Right lobe of liver (tissue), 6 donors: ENCODE measurements at places on chromosomes 5 and 9.

DNA sequence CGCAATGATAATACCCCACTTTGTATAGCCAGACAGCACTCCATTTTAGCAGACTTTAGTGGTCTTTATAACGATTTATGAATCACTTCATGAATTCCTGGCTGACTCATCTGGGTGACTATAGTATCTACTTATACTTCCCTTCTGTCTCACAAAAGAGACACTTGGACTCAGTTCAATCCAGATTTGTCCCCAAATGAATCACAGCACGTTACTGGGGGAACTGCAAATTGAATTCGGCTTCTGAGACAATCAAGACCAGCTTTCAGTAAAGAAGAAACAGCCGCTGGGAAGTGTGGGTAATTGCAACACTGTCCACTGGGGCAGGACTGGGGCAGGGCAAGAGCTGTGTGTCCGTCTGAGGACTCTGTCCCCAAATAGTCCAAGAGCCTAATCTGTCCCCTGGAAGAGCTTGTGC, 337.3 kb upstream of the RFX3 start:
- H3K36me3 ChIP-seq = no peaks in the 10 kb centered on the region
- no peaks in the 10 kb centered on the region for H3K4me1 ChIP-seq
- no peak overlapping the region for H3K4me3 ChIP-seq
- H3K27me3 ChIP-seq = no peaks in the 10 kb centered on the region
- H3K27ac ChIP-seq = no peak overlapping the region
- no peak for DNase-seq

GRCh38 chr9:32589083-32589723, 16.2 kb upstream of the NDUFB6 start:
- no peak for DNase-seq
- H3K36me3 ChIP-seq = no peaks in the 10 kb centered on the region

DNA sequence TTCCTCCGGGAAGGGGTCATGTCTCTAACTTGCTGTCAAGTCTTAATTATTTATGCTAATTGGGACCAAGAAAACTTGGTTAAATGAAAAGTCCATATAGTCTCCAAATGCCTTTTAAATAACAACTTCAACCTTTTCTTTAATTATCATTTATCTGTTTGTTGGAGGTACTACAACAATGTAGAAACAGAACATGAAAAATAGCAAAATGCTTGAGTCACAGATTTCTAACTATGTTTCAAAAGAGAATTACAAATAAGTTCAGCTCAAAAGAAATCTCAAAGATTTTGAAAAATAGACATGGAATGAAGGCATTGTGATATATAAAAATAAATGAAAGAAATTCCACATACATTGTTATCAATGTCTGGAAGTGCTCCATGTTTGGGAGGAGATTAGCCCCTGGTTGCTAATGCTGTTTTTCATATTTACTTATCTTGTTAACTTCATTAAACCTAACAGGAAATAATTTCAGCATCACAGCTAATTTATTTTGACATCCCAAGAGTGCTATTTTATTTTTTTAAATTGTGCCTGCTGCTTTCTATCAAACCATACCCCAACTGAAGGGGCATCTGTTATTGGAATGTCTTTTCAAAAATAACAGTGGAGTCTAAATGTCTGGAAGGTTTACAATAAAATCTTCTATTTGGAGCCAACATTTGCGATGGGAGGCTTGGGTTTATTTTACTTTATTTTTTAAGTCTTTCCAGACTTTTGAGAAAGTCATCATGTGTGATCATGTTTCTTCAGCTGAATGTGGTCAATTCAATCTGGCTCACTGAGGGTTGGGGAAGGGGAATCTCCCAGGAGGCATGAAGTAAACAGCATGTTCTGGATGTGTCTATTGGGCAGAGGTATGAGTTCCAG, 53.1 kb upstream of the ANKRD55 start:
- H3K27me3 ChIP-seq = no peaks in the 10 kb centered on the region
- DNase-seq = no peak
- no peaks in the 10 kb centered on the region for H3K4me1 ChIP-seq
- no peak overlapping the region for H3K4me3 ChIP-seq
- H3K27ac ChIP-seq = no peak overlapping the region

DNA sequence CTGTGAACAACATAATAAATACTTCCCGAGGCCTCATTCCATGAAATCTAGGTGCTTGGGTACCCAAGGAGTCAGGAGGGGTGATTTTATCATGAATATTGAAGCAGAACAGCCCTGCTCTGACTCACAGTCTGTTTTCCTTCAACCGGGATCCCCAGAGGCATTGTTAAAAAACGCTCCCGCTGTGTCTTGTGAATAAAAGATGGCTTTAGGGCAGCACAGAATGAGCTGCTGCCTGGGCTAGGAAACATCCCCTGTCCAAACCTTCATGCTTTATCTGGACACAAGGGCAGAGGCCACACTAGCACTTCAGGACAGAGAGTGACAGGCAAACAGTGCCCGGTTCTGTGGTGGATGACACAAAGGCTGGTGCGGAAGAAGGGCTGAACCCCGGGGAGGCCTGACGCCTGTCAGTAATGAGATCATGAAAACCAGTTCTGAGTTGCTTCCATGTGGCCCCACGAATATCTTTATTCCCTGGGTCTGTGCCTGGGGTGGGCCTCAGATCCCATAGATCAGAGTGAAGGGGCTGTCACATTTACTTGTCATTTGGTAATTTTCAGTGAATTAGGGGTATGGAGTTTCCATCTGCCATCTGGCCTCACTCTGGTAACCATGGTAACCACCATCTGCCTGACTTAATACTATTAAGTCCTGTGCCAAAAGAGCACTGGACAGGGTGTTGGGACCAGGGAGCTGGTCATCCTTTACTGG, 2.6 kb downstream of the IGFBPL1 start:
- no peak overlapping the region for H3K4me3 ChIP-seq
- DNase-seq = no peak
- H3K27me3 ChIP-seq = no peaks in the 10 kb centered on the region
- H3K4me1 ChIP-seq = no peaks in the 10 kb centered on the region
- no peaks in the 10 kb centered on the region for H3K36me3 ChIP-seq

DNA sequence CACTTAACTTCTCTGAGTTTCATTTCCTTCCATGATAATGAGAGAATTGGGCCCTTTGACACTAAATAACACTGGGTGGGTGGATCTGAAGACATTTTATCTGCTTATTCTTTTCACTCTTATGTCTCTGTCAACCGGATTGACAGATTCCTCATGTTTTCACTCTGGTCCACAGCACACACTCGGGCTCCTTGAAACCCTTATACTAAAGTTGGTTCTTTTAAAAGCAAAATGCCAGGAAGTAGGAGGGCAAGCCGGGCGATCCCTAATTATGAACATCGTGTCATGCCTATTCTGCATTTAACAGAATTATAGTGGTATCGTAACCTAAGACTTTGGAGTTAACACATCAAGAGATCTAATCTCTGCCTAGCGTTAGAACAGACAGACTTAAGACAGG, 28.2 kb upstream of the CREBRF start:
- no peak for DNase-seq
- no peak overlapping the region for H3K4me3 ChIP-seq
- no peak overlapping the region for H3K27ac ChIP-seq
- no peaks in the 10 kb centered on the region for H3K27me3 ChIP-seq
- H3K4me1 ChIP-seq = peaks cover 28% of the 10 kb centered on the region

- H3K27ac ChIP-seq = no peak overlapping the region
- DNase-seq = no peak
- no peak overlapping the region for H3K4me3 ChIP-seq
- no peaks in the 10 kb centered on the region for H3K36me3 ChIP-seq
- no peaks in the 10 kb centered on the region for H3K27me3 ChIP-seq
Measured at GRCh38 chr5:82820961-82821845, 256.0 kb downstream of the TMEM167A start.

GRCh38 chr5:139021346-139021745, 146.2 kb upstream of the LRRTM2 start:
- H3K27ac ChIP-seq = no peak overlapping the region
- H3K36me3 ChIP-seq = no peaks in the 10 kb centered on the region
- H3K4me3 ChIP-seq = no peak overlapping the region
- H3K4me1 ChIP-seq = no peaks in the 10 kb centered on the region

GRCh38 chr9:16864649-16865434, 5.6 kb downstream of the BNC2 start:
- H3K4me1 ChIP-seq = peaks cover under 1% of the 10 kb centered on the region
- no peaks in the 10 kb centered on the region for H3K36me3 ChIP-seq
- no peak for DNase-seq

DNA sequence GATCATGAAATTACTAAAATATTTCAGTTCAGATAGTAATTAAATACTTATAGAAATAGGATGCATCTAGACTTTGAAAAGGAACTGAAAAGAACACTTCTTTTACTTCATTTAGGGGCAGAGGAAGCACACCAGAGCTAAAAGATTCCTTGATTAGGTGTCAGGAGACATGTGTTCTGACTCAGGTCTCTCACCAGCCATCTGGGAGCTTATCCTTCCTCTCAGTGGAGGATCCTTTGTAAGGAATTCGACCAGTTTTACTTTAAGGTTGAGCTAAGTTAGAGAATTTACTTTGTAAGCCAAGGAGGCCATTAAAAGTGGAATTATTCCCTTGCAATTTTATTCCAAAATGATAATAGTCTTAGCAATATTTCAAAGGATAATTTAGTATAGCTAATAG, 16.7 kb downstream of the VCAN start:
- no peak overlapping the region for H3K4me3 ChIP-seq
- DNase-seq = no peak
- no peaks in the 10 kb centered on the region for H3K4me1 ChIP-seq
- no peak overlapping the region for H3K27ac ChIP-seq
- H3K27me3 ChIP-seq = no peaks in the 10 kb centered on the region
- H3K36me3 ChIP-seq = no peaks in the 10 kb centered on the region

- no peaks in the 10 kb centered on the region for H3K4me1 ChIP-seq
- H3K27ac ChIP-seq = no peak overlapping the region
- no peaks in the 10 kb centered on the region for H3K27me3 ChIP-seq
- no peaks in the 10 kb centered on the region for H3K36me3 ChIP-seq
- DNase-seq = no peak
Measured at GRCh38 chr5:87120518-87121303, 147.0 kb upstream of the RASA1 start.

DNA sequence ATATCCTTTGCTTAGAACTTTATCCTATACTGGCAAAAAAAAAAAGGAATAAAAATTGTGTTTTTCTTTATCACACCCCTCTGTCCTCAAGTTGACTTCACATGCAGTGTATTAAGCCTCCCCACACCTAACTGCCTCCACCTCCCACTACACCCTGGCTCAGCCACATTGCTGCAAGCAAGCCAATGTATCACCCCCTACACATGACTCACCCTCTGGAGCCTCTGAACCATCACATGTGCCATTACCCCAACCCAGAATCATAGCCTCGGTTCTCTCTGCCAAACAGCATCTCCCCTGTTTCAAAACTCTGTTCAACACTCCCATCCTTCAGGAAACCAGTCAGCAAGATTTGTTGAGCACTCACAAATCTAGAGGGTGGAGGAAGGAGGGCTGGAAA, 209.0 kb downstream of the CWC27 start:
- H3K27ac ChIP-seq = no peak overlapping the region
- no peak for DNase-seq
- H3K4me1 ChIP-seq = no peaks in the 10 kb centered on the region
- H3K27me3 ChIP-seq = no peaks in the 10 kb centered on the region
- H3K4me3 ChIP-seq = no peak overlapping the region
- H3K36me3 ChIP-seq = no peaks in the 10 kb centered on the region

- H3K36me3 ChIP-seq = no peaks in the 10 kb centered on the region
- no peak overlapping the region for H3K27ac ChIP-seq
- H3K4me3 ChIP-seq = no peak overlapping the region
- no peaks in the 10 kb centered on the region for H3K27me3 ChIP-seq
- no peaks in the 10 kb centered on the region for H3K4me1 ChIP-seq
Measured at GRCh38 chr5:172505403-172505759, 51.1 kb upstream of the SH3PXD2B start.

DNA sequence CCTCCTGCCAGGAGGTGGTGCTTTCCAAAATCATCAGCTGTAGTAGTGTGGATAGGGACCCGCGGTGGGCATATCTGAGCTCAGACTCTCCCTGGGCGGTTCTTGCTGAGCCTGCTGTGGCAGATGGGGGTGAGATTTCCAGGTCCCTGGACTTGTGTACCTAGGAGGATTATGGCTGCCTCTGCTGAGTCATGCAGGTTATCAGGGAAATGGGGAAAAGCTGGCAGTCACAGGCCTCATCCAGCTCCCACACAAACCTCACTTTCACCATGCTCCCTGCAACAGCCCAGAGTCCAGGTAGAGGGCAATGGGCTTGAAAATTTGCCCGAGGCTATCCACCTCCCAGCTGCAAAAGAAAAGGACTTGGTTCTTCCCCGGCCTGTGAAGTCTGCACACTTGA, 23.4 kb upstream of the MAMDC2 start:
- H3K36me3 ChIP-seq = no peaks in the 10 kb centered on the region
- no peaks in the 10 kb centered on the region for H3K27me3 ChIP-seq
- H3K4me1 ChIP-seq = no peaks in the 10 kb centered on the region
- no peak overlapping the region for H3K27ac ChIP-seq
- DNase-seq = no peak

DNA sequence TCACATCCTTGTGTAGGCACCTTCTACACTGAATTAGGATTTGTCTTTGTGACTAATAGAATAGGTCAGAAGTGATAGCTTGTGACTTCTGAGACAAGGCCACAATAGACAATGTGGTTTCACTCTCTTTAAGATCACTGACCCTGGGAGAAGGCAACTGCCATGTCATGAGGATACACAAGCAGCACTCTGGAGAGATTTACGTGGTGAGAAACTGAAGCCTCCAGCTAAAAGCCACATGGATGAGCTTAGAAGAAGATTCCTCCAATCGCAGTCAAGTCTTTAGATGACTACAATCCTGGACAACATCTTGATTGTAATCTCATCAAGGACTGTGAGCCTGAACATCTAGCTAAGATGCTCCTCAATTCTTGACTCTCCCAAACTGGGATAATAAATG, 206.6 kb downstream of the ESM1 start:
- no peak overlapping the region for H3K27ac ChIP-seq
- no peaks in the 10 kb centered on the region for H3K36me3 ChIP-seq
- H3K4me1 ChIP-seq = no peaks in the 10 kb centered on the region
- no peak overlapping the region for H3K4me3 ChIP-seq

- H3K4me1 ChIP-seq = peaks cover 8% of the 10 kb centered on the region
- H3K4me3 ChIP-seq = no peak overlapping the region
- no peaks in the 10 kb centered on the region for H3K36me3 ChIP-seq
Measured at GRCh38 chr5:133926489-133927299, 41.7 kb downstream of the C5orf15 start.

- H3K27me3 ChIP-seq = no peaks in the 10 kb centered on the region
- H3K4me1 ChIP-seq = peaks cover 26% of the 10 kb centered on the region
- DNase-seq = no peak
- peak overlapping the region; percentile 88 for H3K27ac ChIP-seq
Measured at GRCh38 chr9:96419691-96419969, 1.5 kb upstream of the ZNF367 start.
